ENCODE measurements at places on chromosomes 5 and 9.

GRCh38 chr5:137734962-137735554 is 831 bp downstream of the KLHL3 start:
- DNase-seq: no peak

DNA sequence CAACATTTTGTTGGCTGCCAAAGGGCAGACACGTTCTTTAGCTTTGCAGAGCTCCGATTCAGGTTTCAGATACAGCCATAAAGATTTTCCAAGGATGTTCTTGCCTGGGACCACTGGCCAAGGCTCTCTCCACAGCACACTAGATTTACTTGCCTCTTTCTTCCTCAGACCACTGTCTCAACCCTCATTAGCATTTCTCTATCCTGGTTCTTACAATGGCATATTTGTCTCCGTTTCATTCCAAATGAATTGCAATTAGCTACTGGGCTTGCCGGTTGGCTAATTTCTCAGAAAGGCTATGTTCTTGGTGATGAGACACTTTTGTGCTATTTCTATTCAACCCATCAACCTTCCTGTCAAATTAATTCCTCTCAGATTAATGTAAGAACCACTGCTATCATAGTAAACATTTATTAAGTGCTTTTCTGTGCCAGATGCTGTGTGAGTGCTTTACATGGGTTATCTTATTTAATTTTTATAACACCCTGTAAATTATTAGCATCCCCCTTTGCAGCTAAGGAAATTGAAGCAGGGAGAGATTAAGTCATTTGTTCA is 118.4 kb upstream of the NR3C1 start:
- DNase-seq: no peak

GRCh38 chr5:590346-590745 is 21.8 kb upstream of the CEP72 start:
- DNase-seq: no peak

- DNase-seq: no peak
These were observed 3.8 kb downstream of the EGR1 start for GRCh38 chr5:138468966-138469539.

- DNase-seq: no peak
These were observed 49.6 kb downstream of the EPB41L4B start for GRCh38 chr9:109270971-109271925.

DNA sequence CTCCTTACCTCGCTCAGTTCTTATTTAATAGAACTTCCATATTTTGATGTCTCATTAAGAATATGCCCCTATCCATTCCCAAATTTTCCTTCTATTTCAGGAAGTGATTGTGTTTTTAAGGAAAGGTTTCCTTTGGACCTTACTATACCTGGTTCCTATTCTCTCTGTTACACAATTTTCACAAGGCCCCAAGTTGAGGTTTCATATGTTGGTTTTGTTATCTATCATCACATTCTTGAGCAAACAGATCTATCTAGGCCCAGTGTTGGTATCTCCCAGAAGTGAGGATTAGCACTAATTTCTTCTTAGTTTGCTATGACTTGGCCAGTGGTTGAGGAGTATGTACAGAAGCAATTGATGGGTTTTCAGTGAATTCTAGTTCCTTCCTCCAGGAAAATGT is 41.5 kb downstream of the ALG2 start:
- no peak for DNase-seq
